ENCODE measurements at places on chromosomes 4 and X.

DNA sequence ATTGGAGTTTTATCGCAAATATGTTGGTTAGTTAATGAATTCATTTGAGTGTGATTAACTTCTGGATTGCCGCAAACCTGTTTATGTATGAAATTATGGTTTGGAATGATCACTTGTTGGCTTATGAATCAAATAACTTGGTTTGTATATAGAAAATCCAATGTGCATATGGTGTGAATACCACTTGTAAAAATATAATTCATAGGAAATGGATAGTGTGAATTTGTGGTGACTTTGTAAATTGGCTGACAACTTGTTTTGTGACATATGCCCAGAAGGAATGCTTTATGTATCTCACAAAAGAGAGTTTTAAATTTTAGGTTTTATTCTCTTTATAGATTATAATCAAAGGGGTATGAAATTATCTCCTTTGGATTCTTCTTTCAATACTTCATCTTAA, 436.2 kb downstream of the EPHA5 start:
- no peak for DNase-seq

- peak; percentile 63 for DNase-seq
Observed at GRCh38 chr4:22625311-22625710, 67.4 kb upstream of the GBA3 start.

GRCh38 chrX:2654436-2655340, 36.4 kb upstream of the CD99 start:
- no peak for DNase-seq

DNA sequence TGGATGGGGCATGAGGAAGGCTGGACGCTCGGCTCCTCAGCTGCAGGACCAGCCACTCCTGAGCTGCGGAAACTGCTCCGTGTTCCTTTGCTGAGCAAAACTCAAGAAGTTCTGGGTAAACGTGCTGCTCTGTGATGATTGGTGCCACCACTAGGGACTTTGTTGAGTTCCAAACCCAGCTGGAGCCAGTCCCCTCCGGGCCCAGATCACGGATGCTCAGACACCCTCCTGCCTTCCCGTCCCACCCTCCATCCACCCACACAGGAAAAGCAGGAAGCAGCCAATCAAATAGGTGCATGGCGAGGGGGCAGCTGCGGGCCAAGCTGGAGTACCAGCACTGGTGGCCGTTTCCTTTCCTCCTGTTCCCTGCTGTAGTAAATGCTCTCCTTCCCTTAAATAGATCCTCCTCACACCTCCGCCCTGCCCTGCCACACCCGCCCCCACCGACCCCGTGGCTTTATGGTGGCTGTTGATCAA, 68.0 kb downstream of the ADRA2C start:
- DNase-seq = no peak

- no peak for DNase-seq
Observed at GRCh38 chr4:161988946-161989345, 174.9 kb downstream of the FSTL5 start.

GRCh38 chr4:173420801-173421200, 21.9 kb upstream of the SCRG1 start:
- DNase-seq = no peak

DNA sequence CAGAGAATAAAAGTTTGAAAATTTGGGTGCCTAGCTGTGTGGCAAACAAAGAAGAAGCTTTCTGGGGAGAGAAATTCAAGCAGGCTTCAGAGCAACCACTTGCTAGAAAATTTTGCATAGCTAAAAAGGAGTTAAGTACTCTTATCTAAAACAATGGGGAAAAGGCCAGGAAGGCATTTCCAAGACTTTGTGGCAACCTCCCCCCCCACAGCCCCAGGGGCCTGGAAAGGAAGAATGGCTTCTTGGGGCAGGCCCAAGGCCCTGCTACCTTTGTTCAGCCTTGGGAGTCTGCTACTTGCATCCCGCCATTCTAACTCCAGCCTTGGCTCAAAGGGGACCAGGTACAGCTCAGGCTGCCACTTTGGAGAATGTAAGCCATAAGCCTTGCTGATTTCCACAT, 102.2 kb downstream of the PTCHD1 start:
- no peak for DNase-seq

- no peak for DNase-seq
Observed at GRCh38 chr4:113616443-113616842, 145.1 kb downstream of the CAMK2D start.

GRCh38 chrX:148755111-148755510, 254.7 kb downstream of the AFF2 start:
- no peak for DNase-seq

DNA sequence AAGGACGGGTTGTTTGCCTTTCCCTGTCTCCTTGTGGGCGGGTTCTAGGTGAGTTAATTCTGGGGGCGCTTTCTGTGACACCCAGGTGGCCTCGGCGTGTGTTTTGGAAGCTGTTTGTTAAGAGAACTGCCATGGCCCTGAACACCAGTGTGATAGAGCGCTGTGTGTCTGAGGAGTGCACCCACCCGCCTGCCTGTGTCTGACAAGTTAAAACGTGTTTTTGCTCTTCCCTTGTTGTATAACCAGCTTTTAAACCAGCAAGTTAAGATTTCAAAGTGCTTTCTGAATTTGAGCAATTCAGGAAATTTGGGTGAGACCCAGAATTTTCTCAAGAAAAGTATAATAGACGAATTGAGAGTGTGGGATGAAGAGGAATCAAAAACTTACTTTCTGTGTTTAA, 55.2 kb upstream of the HGFAC start:
- DNase-seq = no peak

DNA sequence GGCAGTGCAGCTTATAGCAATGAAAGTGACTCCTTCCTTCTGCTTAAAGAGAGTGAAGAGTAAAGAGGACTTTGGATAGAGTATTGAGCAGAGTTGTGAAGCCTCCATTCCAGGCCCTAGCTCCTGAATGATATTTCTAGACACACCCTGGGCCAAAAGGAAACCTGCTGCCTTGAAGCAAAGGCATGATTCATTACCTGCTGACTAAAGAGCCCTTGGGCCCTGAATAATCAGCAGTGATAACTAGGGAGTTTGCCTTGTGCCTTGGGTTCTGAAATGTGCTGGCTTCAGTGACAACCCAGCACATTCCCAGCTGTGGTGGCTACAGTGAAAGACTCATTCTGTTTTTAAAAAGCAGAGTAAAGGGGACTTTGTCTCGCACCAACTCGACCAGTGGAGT, 49.2 kb downstream of the STPG2 start:
- no peak for DNase-seq

- no peak for DNase-seq
Observed at GRCh38 chrX:65476564-65476963, 58.0 kb downstream of the LAS1L start.

- DNase-seq = peak; percentile 51
Observed at GRCh38 chr4:87270144-87270543, 49.7 kb upstream of the KLHL8 start.

GRCh38 chr4:156547439-156547838, 424.2 kb downstream of the PDGFC start:
- DNase-seq = peak; percentile 42

DNA sequence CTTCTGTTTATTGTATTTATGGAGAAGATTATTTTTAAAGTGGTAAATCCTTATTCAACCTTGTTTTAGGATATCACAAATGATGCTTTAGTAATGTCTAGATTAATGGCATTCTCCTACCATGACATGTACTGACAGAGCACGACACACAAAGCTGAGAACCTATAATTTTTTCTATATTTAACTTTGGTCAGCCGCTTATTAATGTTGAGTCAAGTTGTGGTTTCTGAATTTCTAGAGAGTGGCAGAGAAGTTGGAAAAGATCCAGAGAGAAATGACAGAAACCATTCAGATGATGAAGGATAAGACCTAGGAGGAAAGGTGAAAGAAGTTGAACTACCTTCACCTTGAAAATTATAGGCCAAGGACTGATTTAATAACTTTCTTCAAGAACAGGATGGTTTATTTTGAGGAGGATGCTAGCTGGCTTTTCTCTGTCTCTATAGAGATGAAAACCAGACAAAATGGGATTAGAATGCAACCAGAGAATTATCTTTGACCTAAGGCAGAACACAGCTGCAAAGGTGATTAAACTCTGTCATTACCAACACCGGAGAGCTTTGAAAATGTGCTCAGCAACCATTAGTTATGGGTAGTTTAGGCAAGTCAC, 62.6 kb upstream of the TSPAN5 start:
- DNase-seq = no peak

- no peak for DNase-seq
Observed at GRCh38 chrX:32868524-32868895, 342.8 kb downstream of the DMD start.

DNA sequence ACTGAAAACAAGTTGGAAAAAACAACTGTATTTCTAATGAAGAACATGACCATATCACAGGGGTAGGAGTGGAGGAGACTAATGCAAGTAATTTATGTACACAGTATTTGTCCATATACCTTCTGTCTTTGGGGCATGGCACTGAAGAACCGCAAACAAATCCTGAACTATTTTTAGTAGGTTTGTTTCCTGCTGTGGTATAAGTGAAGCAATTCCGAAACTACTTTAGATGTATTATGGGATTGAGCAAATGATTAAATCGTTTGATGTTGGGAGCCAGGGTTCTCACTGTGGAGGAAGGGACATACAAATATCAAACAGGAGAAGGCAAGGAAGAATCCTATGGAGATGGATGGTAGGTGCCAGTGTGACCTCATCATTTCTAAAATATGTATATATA, 18.9 kb upstream of the SH3KBP1 start:
- DNase-seq = no peak

- DNase-seq = no peak
Observed at GRCh38 chrX:10949541-10949940, 161.6 kb upstream of the HCCS start.

DNA sequence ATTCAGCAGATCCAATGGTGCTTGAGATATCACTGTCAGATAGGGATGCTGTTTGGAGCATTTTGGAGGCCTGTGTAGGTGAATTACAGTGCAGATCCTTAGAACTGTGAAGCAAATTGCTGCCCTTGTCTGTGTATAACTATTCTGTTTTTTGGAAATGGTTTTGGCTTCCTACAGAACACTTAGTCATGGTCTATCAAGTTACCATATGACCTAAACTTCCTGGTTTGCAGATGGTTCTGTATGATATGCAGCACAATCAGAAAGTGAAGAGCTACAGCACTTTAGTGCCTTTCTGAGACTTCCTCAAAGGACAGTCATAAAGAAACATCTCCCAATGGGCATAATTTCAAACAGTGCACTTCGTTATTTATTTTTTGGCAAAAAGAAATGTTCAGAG, 688.6 kb downstream of the SH3BGRL start:
- no peak for DNase-seq

- DNase-seq = no peak
Observed at GRCh38 chrX:17830211-17830610, 30.9 kb downstream of the RAI2 start.

- DNase-seq = no peak
Observed at GRCh38 chr4:168677879-168678278, 181.0 kb downstream of the PALLD start.

DNA sequence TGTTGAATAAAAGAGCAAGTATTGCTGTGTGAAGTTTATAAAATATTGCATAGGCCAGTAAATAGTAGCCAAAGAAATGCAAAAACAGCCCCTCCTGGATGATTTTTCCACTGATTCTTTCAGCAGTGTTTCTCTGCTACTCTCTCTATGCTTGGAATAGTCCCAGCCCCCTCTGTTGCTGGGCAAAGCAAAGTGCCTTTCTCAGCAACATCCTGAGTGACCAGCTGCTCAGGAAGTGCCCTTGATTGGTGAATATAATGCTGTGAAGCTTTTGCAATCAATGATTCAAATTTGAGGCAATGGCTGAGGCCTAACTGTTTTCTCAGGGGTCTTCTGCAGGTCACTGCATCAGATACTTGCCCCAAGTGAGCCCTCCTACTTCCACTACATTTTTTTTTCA, 656.7 kb downstream of the ZNF674 start:
- no peak for DNase-seq

DNA sequence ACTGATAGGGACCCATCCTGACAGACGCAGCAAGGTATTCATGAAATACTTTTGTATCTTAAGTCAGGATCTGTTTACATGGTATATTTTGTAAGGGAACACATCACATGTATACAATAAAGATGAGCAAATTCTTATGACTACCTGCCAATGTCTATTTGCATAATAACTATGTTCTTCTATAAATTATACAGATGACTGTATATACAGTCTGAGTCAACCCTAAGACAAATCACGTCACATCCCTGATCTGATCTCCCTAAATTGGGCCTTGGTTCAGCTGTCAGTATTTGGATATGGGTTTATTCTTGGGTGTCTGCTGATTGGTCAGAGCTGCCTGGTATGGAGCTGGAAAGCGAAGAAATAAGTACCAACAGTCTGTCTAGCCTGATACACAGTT, 93.3 kb downstream of the SERPINA7 start:
- DNase-seq = no peak

DNA sequence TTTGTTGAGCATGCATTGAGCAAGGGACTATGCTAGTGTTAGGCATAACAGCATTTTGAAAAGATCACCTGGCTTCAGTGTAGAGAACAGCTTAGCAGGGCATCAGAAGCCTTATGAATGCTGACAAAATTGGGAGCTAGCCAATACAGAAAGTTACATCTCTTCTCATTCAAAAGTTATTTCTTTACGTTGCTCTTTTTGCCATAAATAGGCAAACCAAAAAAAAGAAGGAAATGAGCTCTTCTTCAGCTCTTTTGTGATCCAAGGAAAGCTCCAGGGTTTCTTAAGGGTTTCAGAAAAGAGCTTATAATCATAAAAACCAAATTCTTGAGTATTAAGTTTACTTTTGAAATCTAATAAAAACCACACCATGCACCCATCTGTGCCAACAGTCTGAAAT, 35.2 kb upstream of the LNX1 start:
- DNase-seq = peak; percentile 32

- DNase-seq = no peak
Observed at GRCh38 chrX:126855839-126856524, 36.5 kb downstream of the PRR32 start.

GRCh38 chr4:152663203-152664066, 16.4 kb downstream of the TMEM154 start:
- DNase-seq = no peak

DNA sequence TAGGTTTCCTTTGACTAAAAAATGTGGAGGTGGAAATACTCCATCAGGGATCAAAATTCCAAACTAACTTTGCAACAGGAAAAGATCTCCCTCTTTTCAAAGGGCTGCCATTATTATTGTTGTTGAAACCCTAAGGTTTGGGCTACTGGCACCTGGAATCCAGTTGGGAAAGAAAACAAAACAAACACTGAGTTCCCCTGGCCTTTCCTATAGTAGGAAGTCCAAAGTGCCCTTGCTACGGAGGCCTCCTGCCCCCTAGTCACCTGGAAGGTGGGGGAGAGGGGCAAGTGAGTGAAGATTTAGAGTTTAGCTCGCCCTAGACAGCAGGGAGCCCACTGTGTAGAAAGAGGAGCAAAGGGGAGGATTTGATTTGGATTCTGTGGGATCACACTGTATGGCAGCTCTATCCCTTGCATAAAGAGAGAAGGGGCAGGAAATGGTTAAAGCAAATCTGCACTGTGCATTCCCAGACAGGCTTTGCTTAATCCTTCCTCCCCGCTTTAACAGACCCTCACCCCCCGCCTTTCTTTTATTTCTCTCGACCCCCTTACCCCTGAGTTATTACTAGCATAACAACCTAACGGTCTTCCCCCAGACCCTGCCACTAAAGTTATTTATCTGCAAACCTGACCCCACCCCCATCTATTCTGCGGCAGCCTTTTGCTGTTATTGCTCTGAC, 627 bp upstream of the FAT4 start:
- DNase-seq = peak; percentile 76

GRCh38 chr4:140126261-140126660, 27.7 kb downstream of the MAML3 start:
- DNase-seq = no peak

All from A673 (cell line).